T-cell (primary cell): ENCODE measurements at places on chromosomes 5 and 9. TPM values are rescaled to one million over a fixed set of nuclear protein-coding genes. Genes with fewer than 3 reads are reported as not detected.

WNT8A gene
- total RNA-seq = not detected

DRD1 gene
- not detected for total RNA-seq

OR2K2 gene
- total RNA-seq = not detected

GRIN3A gene
- total RNA-seq = not detected

PPP2R2B gene
- total RNA-seq = 4.7 TPM

PFN3 gene
- total RNA-seq = not detected

DNA sequence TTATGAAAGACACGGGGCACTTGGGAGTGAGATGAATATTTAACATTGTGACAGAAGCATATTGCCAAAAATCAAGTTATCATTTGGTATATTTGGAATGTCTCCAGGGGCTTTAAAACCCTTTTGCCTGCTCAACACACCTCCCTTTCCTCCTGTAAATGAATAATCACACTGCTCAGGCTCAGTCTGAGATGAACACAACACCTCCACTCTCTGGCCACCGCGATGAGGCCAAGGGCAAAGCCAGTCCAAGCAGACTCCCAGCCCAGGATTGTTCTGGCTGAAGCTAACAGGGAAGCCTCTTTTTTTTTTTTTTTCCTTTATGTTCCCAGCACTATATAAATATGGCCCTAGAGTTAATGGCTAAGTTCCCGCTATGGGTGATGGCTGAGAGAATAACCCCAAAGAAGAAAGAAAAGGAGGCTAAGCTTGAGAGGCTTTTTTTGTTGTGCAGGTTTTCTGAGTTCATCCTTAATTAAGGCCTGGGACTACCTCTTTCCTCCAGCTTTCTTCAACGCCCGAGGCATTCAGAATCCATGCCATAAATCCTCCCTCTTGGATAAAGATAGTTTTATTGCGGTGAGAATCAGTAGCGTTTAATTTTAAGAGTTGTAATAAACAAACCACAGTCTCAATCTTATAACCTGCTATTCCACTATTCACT is 10.5 kb upstream of the ERAP1 start:
- no peak overlapping the region for H3K4me3 ChIP-seq
- peaks cover 51% of the 10 kb centered on the region for H3K4me1 ChIP-seq
- no peaks in the 10 kb centered on the region for H3K27me3 ChIP-seq
- no peaks in the 10 kb centered on the region for H3K36me3 ChIP-seq
- peak overlapping the region; percentile 22 for H3K27ac ChIP-seq

GRCh38 chr5:1247811-1248210 is 22.6 kb downstream of the SLC6A18 start:
- no peak overlapping the region for H3K27ac ChIP-seq
- H3K36me3 ChIP-seq = no peaks in the 10 kb centered on the region
- no peak for DNase-seq
- peaks cover 51% of the 10 kb centered on the region for H3K27me3 ChIP-seq

DNA sequence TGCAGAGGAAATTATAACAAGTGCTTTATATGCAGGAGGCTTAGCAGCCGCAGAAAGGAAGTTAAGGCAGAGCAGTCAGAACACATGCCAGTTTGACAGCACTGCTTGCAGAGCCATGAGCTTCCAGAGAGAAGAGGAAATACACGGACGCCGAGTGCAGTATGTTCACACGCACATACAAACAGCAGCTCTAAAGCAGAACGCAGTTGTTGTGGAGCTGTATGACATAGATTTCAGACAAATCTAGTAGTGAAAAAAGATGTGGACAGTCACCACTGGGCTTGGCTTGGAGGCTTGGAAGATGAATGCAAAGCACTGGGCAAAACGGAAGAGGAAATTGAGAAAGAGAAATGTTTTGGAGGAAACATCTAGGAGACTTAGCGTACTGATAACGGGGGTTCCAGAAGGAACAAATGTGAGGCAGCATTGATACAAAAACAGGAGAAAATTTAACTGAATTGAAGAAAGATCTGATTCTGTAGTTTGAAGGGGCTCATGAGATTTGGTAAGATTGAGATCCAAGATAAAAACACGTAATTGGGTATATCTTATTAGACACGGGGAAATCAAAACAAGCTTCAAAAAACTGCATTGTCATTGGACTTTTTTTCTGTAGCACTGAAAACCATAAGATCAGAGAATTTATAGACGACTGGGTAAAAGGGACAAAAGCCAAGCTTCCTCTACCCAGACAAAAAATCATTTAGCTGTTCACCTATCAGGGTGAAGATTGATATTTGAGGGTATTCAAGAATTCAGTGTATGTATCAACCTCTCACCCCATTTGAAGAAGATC is 19.6 kb upstream of the ROPN1L start:
- H3K27me3 ChIP-seq = no peaks in the 10 kb centered on the region
- H3K4me1 ChIP-seq = peaks cover 14% of the 10 kb centered on the region
- H3K4me3 ChIP-seq = no peak overlapping the region
- peaks cover 79% of the 10 kb centered on the region for H3K36me3 ChIP-seq
- no peak overlapping the region for H3K27ac ChIP-seq
- DNase-seq = no peak

- DNase-seq = no peak
- H3K27me3 ChIP-seq = peaks cover 5% of the 10 kb centered on the region
- no peaks in the 10 kb centered on the region for H3K36me3 ChIP-seq
- no peak overlapping the region for H3K27ac ChIP-seq
- no peak overlapping the region for H3K4me3 ChIP-seq
Measured at GRCh38 chr9:121815546-121816448, 164.4 kb downstream of the DAB2IP start.

DNA sequence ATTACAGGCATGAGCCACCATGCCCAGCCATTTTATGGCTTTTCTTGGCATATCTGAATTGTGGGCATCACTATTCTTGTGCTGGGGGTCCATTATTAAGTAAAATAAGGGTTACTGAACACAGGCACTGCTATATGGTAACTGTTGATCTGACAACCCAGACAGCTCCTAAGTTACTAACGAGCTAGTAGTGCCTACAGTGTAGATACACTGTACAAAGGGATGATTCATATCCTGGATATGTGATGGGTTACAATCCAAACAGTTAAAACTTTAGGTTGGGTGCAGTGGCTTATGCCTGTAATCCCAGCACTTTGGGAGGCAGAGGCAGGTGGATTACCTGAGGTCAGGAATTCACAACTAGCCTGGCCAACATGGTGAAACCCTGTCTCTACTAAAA is 4.3 kb downstream of the CD14 start:
- H3K27me3 ChIP-seq = no peaks in the 10 kb centered on the region
- H3K27ac ChIP-seq = no peak overlapping the region
- H3K4me3 ChIP-seq = no peak overlapping the region
- H3K4me1 ChIP-seq = peaks cover 19% of the 10 kb centered on the region

DNA sequence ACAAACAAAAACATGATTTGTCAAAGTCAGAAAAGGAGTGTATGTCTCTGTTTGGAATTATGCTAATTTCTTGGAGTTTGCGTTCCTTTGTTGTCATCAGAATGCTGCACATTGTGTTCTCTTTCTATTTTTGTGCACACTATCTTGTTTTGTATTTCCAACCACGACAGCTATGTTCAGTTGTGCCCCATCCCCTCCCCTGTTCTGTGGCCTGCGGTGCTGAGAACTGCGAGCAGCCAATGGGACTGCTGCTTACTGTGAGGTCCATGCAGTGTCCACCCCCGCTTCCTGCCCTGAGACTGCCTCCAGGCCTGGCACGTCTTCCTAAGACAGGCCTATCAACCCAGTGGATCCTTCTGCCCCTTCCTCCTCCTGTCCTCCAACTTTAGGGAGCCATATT is 76.8 kb downstream of the PALM2AKAP2 start:
- H3K27ac ChIP-seq = no peak overlapping the region
- no peak for DNase-seq
- H3K4me1 ChIP-seq = no peaks in the 10 kb centered on the region
- H3K27me3 ChIP-seq = peaks cover 3% of the 10 kb centered on the region

GRCh38 chr5:6424110-6424659 is 24.5 kb upstream of the UBE2QL1 start:
- no peaks in the 10 kb centered on the region for H3K27me3 ChIP-seq
- H3K4me1 ChIP-seq = no peaks in the 10 kb centered on the region
- no peak overlapping the region for H3K27ac ChIP-seq
- DNase-seq = no peak
- H3K4me3 ChIP-seq = no peak overlapping the region
- H3K36me3 ChIP-seq = no peaks in the 10 kb centered on the region

DNA sequence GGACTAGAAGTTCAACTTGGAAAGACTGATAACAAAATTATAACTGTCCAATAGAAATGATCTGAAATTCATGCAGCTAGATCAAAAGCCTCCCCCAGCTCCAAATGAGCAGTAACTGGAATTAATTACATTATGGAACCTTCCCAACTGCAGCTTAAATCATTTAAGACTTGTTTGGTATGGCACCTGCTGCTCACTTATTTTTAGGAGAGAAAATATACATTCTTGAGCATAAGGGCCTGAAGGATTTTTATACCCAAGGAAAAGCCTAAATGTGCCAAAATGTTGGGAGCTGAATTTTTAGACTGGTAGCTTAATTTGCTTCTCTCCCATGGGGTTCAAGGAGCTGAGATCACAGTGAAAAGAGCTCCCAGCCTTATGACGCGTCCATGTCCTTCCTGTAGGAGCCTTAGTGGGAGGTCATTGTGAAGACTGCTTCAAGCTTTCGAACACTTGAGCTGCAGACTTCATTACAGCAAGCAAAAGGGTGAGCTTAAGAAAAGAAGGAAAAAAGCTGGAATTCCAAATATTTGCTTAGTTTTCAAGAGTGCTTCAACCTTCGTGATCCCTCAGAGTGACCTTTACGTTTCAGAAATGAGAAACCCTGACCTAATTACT is 276.0 kb downstream of the DMAC1 start:
- H3K27ac ChIP-seq = no peak overlapping the region
- H3K4me3 ChIP-seq = no peak overlapping the region
- H3K4me1 ChIP-seq = no peaks in the 10 kb centered on the region
- H3K27me3 ChIP-seq = no peaks in the 10 kb centered on the region

- peaks cover 3% of the 10 kb centered on the region for H3K27me3 ChIP-seq
- H3K4me1 ChIP-seq = no peaks in the 10 kb centered on the region
- no peak overlapping the region for H3K4me3 ChIP-seq
- H3K27ac ChIP-seq = no peak overlapping the region
Measured at GRCh38 chr5:160330212-160330611, 17.8 kb upstream of the CCNJL start.

DNA sequence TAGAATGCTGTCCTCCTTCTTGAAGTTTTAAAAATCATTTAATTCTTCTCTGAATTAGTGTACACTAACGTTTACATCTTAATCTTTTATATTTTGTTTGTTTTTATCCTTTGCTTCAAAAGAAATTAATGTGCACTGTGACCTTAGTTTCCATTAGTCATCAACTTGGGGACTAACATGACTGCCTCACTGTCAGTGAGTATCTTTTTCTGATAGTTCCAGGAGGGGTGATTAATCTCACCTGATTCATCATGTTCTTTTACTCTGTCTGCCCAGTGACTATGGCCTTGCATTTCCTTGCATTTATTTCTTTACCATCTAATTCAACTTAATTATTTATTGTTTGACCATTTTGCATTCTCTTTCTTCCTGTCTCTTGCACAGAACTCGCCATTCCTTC is 33.4 kb upstream of the NR3C1 start:
- no peak for DNase-seq
- no peak overlapping the region for H3K4me3 ChIP-seq
- H3K27ac ChIP-seq = no peak overlapping the region
- peaks cover 13% of the 10 kb centered on the region for H3K4me1 ChIP-seq
- H3K27me3 ChIP-seq = no peaks in the 10 kb centered on the region

GRCh38 chr5:77380636-77381035 is 111.5 kb downstream of the WDR41 start:
- H3K36me3 ChIP-seq = no peaks in the 10 kb centered on the region
- H3K4me3 ChIP-seq = no peak overlapping the region
- no peaks in the 10 kb centered on the region for H3K4me1 ChIP-seq
- no peak overlapping the region for H3K27ac ChIP-seq
